Chondrocyte (in vitro differentiated cells): ENCODE measurements at places on chromosomes 7 and 10.

DNA sequence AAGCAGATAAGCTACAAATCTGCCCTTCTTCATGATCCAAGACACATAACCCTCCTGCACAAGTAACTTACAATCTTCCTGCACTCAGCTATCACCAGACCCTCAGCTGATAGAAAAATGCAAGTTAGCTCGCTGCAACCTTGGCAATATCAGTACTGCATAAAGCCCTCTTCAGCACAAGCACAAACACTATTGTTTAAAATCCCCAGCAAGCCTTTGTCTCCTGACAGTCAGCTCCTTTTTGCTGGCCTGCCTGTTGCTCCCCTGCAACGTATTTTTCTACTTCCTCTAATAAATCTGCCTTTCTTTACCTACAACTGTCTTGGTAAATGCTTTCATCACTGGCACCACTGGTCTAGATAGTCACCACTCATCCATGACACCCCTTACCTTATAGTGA lies 59.8 kb downstream of the BAMBI start:
- DNase-seq: no peak

- DNase-seq: no peak
Observed at GRCh38 chr10:22833781-22834180, 94.1 kb upstream of the ARMC3 start.

DNA sequence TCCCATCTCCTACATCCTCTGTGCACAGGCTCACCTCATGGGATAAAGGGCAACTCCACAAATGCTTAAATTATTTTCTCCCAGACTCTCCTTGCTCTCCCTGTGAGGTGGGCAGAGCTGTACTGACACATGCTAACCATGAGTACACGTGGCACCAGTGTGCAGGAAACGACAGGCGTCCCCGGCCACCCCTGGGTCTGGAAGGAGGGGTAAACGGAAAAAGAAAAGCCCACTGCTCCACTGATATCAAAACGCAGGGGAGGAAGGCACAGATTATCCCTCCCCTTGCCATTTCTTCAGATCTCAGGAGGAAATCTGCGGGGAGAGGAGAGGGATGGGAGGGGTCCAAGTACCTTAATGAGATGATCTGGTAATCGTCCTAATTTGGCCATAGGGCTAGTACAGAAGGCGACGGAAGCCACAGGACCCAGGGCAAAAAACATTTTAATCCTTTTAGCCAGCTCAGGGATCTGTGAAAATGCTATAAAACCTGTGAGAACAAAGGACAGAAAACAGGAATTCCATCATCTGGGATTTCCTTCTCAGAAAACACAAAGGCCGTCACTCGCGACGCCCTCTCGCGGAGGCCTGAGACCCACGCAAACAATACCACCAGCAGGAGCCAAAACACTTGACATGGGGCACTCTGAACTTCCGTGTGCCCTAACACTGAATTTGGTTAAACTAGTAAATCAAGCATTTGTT lies 17.8 kb upstream of the CH25H start:
- no peak for DNase-seq

GRCh38 chr7:107232568-107233090 lies 63.8 kb downstream of the HBP1 start:
- DNase-seq: no peak

DNA sequence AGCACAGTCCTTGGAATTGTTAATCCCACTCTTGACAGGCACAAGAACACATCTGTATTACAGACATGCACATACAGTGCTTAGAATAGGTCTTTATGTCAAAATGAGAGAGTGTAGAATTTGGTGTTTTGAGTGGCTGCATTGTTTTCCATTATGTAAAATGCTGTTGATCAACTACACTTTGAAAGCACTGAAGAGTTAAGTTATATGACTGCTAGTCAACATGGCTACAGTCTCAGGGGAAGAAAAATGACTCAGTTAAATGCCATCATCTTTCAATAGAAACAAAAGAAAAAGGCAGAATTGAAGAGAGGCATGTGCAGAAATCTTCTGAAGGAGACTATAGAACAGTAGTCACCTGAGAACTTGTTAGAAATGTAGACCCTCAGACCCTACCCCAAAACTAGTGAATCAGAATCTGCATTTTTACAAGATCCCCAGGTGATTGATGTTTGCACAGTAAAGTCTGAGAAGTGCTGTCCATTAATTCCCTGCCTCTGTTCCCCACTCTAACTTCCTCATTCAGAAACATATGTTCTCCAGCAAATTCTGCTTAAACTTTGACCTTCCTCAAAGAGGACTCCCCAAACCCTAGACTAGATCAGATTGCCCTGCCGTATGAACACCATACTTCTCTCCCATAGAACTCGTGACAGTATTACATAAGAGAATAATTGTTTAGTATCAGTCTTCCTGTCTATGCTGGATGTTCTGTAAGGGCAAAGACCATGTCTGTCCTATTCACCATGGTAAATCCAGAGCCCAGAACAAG lies 16.0 kb downstream of the SND1 start:
- DNase-seq: no peak

- DNase-seq: no peak
Observed at GRCh38 chr10:126846469-126846868, 58.8 kb upstream of the DOCK1 start.

DNA sequence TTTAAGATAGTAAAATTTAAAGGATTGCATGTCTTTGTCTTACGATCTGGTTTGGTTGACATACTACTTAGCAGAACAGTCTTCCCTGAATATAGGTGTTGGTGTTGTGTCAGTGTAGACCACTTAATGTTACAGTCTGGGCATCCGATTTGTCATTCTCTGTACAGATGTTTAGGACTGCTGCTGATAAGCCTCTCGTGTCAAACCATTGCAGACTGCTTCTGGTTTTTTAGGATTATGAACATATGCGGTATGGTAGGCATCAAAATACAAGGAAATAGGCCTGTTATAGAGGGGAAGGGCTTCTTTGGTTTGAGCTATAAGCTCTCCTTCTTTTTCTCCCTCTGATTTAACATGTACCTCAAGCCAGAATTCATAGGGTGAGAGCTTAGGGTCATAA lies 7.4 kb downstream of the CYP3A43 start:
- no peak for DNase-seq

DNA sequence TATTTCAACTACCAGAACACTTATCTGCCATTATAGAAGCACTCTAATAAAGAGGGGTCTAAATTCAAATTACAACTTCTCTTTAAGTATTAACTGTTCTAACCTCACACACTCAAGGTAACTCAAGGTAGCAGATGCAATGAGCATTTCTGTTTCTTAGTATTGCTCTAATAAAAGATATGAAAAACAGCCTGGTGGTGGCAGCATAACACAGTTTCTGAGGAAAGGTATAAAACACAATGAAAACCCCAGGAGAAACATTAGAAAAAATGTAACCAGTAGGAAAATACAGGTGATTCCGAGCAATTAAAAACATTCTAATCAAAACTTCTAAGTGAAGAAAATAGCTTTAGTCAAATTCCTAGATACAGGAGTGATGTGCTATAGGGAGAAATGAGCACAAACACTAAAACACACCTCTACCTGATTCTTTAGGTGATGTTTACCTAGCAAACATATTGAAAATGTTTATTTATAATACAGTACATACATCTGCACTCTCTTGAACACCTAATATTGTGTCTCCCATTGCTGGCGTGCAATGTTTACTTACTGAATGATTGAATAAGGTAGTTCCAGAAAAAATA lies 3.5 kb downstream of the MKRN1 start:
- DNase-seq: no peak

DNA sequence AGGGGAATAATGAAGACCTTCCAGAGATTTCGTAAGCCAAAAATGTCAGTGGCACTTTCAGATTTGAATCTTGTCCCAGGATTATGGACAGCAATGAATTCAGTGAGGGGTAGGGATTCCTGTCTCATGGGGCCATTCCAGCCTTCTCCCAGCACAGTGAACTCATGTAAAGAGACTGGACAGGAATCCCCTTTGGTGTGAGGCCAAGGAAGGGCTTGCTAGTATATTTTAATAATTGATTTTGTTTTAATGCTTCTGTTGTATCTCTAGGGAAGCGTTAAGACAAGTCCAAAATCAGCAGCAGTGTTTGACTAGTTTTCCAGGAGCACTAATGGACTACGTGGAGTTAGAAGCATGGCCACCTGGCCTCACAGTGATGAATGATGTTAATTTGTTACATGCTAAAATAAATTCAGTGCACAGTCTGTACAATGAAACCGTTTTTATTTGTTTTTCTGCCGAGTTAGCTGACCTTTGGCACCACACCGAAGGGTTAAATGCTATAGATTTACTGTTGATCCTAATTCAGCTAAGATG lies 214.0 kb upstream of the DKK1 start:
- DNase-seq: no peak

GRCh38 chr10:81920213-81920829 lies 45.3 kb downstream of the NRG3 start:
- DNase-seq: no peak

DNA sequence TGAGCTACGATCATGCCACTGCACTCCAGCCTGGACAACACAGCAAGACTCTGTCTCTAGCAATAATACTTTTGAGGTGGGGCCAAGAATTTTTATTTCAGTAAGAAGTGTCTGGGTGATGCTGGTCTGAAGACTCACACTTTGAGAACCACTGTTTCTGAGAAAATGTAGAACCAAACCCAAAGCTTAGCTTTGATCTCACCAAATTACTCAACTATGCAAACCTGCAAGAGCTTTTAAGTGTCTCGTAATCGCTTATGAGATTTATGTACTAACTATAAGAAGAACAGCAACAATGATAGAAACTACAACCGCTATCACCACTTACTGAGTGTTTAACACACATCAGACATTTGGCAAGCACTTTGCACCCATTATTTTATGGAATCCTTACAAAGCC lies 29.5 kb downstream of the APBB1IP start:
- DNase-seq: no peak
